ENCODE measurements at places on chromosomes 3 and 15.
A peak's percentile ranks its signal among the peaks of the same experiment; 100 is the strongest.

DNA sequence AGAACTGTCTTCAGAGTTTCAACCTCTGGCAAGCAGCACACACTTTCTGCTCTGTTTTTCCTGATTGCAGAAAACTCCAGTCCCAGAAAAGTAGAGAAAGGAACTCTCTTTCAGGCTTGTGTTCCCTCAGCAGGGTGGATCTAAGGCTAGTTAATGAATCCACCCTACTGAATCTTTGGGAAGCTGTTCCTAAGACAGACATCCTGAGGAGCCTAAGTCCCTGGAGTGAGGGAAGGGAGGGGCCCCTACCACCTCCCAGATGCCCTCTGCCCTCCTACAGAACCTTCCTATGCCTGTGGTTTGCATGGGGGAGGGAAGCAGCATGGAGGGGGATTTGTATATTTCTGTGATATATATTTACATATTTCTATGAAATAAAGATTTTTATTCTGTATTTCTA is 124.4 kb downstream of the ANO10 start:
- DNase-seq, result no peak

- no peak for DNase-seq
Measured at GRCh38 chr15:100186960-100187359, 154.8 kb downstream of the ADAMTS17 start.

DNA sequence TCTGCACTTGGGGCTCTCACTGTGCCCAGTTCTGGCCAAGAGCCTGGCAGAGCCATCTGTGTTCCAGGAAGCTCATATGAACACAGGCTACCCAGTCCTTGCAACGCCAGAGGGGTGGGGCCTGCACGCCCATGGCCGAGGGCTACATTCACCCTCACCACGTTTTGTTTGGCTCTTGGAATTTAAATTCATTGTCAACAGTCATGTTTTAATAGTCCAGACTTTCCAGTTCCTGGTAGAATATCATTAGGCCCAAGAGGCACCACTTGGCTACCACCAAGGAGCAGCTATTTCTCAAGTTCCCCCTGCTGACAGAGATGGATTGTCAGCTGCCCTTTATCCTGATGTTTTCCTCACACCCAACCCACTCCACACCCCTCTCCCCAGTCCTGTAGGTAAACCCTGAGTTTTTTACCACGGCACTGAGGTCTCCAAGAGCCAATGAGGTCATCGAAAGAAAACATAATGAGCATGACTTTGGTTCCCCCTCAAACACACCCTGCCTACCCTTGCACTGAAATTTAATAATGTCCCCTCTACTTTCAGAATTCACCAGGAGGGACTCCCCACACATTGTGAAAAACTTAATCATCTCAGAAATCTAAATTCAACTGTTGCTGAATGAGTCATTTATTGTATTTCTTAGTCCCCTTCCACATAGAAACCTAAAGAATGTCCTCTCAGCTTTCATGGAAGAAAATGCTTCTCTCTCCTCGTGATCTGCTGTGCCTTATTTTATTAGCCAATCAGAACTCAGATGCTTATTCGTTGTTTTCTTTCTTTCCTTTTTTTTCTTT is 125.1 kb downstream of the SHQ1 start:
- no peak for DNase-seq

DNA sequence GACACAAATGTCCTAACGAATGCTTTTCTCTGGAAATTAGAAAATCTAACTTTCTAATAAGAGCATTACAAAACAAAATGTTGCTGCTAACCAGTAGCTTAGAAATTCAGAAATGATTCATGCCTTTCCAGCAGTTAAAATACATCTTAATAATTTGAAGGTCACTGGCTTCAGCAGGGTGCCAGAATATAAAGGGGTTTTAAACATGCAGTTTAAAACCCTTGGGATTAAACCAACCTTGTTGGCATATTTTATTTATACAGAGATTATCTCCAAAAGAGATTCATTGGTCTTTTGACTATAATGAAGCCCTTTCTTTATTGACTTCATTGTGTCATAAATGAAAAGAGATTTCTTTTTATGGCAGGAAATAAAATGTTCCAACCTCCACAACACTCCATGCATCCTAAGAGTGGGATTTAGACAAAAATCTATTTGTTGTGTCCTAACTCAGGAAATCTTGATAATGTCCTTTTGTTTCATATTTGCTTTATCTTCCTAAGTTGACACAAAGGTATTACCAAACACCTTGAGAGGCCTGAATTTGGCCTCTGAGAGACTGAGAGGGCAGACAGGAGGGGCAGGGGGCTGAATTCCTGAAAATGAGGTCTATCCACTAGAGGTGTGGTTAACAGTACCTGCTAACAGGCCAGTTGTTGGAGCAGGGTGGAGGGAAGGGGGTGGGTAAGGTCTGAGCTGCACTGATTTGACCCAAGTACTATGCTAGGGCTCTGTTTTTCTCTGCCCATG is 124.4 kb downstream of the FEZF2 start:
- no peak for DNase-seq

DNA sequence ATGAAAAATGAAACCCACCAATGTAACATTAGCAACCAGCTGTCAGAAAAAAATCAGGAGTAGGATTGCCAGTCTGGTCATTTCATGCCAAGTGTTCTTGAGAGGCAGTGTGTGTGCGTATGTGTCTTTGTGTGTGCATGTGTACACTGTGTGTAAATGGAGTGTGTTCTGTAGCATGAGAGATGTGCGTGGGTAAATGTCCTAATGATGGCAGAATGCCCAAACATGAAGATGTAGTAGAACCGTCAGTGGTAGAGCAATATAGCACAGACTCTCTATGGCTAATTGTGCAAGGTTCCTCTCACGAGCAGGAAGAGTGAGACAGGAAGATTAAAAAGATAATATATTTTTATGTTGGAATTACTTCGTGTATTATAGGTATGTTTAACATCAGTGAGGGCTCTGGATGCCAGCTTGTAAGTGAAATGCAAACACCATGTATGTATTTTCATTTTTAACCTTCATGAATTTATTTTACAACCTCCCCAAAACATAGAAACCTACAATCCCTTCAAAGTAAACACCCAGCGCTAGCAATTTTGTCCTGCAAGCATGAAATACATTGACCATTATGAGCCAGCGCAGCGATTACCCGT is 1038.7 kb downstream of the IGSF11 start:
- no peak for DNase-seq

- no peak for DNase-seq
Measured at GRCh38 chr3:180036092-180036670, 556 bp downstream of the PEX5L start.

DNA sequence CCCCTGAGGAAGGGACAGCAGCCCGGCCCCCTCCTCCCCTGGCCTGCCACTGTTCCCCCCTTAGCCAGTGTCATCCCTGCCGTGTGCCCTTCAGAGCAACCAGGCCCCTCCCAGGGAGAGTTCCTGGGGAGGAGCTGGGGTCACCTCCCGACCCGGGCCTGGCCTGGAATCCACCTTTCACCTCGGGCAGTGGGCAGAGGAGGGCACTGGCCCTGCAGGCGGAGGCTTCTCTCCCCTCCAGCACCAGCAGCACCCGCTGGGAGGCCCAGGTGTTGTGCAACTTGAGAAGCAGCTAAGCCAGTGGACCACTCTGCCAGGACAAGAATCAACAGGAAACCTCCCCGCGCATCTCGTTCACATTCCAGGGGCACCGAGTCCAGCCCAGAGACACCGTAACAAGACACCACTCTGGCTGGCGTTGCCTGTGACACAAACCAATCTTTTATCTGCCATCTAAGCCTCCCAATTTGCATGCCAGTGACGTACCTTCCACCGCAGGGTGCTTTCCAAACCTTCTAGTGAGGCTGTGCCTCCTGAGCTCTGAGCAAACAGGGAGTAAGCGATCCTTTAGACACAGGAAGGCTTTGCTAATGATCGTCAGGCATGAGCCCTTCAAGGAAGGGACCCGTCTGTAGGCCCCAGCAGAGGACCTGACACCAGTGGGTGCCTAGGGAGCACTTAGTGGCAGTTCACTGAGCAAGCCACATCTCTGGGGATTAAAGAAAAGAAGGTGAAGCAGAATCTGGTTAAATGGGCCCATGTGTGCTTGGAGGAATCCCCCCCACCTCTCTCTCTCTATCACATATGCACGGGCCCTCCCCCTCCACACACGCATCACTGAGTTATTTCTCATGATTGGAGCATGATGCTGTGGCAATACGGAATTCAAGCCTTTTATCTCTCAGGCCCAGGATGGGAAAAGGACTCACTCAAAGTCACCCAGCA is 98.9 kb upstream of the TLE3 start:
- peak; percentile 90 for DNase-seq

DNA sequence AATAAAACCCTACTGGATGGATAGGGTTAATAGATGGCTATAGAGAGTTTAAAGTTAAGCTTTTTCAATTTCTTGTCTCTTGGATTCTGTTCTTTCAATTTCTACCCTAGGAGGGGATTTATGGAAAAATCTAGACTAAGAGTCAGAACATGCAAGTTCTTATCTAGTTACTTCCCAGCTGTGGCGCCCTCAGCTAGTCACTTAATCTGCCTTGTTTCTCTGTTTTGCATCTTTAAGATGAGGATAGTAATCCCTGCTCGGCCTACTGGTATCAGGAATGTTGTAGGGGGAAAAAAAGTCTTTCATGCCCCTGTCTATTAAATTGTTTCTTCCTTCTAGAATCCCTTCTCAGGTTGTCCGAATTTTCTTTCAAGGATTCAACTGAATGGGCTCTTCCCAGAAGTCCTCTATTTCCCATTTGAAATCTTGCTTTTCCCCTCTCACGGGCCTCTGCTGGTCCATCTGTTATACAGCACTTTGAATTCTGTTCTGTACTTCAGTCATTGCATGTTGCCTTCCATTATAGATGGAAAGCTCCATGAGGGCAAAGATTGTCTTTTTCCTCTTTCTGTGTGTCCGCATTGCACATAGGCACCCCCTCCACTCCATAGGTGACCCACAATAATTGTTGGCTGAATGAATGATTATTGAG is 4.4 kb downstream of the KCTD6 start:
- no peak for DNase-seq

DNA sequence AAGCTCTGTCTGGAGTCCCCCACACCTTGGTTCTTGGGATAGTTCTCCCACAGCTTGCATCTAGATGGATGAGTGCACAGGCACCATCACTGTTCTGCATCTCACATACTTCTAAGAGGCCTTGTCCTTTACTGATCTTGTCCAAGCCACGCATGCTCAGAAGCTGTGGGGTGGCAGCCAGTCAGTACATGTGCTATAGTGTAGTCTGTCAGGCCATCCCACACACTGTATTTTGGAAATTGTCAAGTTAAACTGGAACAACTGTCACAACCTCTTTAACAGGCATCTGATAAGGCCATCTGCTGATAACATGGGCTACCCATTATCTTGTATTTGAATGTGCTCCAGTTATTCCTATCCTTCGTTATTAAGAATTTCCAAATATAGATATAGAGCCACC is 296.5 kb upstream of the AZI2 start:
- no peak for DNase-seq

- no peak for DNase-seq
Measured at GRCh38 chr3:188082031-188082430, 71.9 kb upstream of the LPP start.

DNA sequence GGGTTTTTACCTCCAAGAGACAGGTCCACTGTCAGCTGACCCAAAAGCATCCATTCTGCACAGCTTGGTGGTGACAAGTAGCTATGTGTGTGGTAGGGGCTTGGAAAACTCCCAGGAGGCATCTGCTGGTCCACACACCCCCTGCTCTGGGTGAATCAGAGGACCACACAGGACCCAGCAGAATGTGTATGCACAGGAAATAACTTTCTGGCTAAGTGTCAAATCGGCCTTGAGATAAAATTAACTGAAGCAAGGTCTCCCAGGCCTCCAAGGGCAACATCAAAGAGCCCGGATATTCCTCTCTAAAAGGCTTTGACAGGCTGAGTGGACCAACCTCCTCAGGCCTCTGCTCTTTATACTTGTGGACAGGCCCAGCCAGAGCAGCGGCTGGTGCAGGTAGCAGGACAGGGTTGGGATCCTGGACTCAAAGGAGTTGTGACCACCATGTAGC is 66.5 kb downstream of the CTNNB1 start:
- no peak for DNase-seq

DNA sequence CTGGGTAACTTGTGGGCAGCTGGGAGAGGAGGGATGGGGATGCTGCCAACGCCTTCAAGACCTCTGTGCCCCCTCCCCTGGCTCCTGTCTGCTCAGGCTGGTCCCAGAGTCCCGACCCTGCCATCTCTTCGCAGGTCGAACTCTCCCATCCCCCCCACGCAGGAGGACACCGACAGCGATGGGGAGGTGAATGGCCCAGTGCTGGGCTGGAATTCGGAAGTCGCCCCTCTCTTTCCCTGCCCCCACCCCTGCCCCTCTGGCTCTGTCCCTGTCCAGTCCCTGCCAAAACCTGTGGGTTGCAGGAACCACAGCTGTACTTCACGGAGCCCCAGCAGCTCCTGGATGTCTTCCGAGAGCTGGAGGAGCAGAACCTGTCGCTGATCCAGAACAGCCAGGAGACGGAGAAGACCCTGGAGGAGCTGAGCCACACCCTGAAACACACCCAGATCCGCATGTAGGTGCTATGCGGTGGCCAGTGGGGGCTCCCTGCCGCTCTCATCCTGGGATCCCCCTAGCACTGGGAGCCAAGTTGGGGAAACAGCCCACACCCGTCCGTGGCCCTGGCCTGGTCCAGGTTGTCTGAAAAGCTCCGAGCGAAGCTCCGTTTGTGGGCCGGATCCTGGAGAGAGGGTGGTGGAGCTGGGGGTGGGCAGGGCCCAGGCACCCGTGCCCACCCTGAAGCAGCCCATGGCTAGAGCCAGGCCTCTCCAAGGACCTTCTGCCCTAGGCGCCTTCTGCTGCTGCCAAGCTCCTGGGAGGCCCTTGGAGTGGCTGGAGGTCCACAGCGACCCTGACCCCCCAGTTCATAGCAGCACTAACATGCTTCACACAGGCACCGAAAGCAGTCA is 28.7 kb downstream of the CFAP100 start:
- DNase-seq, result no peak

- DNase-seq, result peak; percentile 8
Measured at GRCh38 chr15:31977812-31978661, 52.3 kb upstream of the CHRNA7 start.

- DNase-seq, result no peak
Measured at GRCh38 chr3:57109437-57110199, 49.2 kb downstream of the SPATA12 start.

- no peak for DNase-seq
Measured at GRCh38 chr15:89630260-89630659, 25.0 kb downstream of the KIF7 start.

- DNase-seq, result no peak
Measured at GRCh38 chr3:170988378-170988777, 38.1 kb downstream of the SLC2A2 start.

DNA sequence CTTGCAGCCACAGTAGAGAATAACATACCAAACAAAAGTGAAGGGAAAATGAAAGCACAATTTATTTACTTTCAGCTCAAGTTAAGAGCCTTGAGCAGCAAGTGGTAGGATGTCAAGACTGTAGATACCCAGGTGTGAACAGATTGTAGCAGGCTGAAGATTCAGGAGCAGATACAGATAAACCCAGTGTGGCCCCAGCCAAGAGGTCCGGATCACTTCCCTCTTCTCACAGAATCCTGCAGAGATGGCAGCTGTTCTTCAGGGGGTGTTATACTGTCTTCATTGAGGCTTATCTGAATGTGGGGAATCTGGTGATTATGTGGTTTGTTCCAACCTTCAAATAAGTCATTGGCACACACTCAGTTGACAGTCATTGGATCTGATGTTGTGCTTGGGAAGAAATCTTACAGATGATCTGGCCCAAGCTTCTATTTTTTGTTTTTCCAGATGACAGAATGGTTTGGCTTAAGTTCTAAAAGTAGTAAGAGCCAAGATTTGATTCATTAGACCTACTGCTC is 2.2 kb downstream of the STARD9 start:
- DNase-seq, result no peak
